ENCODE measurements at places on chromosomes 12 and 14. TPM values are rescaled to one million over a fixed set of nuclear protein-coding genes. Genes with fewer than 3 reads are reported as not detected.

KCNC2 gene
- polyA plus RNA-seq: 0.03 TPM

ARHGEF40 gene
- polyA plus RNA-seq: 6.8 TPM

ZDHHC22 gene
- 0.04 TPM for polyA plus RNA-seq

NFKBIA gene
- 94.0 TPM for polyA plus RNA-seq

ESR2 gene
- 0.77 TPM for polyA plus RNA-seq

DNA sequence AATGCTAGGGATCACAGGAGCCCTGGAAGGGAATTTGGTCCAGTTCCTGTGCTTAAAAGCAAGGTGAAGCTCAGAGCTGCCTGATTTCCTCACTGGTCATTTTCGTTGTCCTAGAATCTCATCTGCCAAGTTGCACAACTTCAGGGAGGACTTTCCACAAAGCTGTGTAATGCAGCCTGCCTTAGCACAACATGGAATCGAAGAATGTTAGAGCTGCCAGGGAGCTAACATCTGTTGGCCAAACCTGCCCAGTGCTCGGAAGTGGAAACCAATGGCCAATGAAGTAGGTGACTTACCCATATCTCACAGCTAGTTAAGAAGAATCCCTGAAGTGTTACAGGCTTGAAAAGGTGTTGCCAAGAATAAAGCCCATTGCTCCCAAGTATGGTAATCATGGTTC is 79.9 kb upstream of the SSTR1 start:
- H3K27ac ChIP-seq: no peak overlapping the region
- H3K4me1 ChIP-seq: no peaks in the 10 kb centered on the region
- no peak for DNase-seq
- no peaks in the 10 kb centered on the region for H3K36me3 ChIP-seq

GRCh38 chr12:69514845-69515244 is 44.7 kb downstream of the FRS2 start:
- peaks cover 56% of the 10 kb centered on the region for H3K4me1 ChIP-seq
- no peaks in the 10 kb centered on the region for H3K27me3 ChIP-seq
- no peak overlapping the region for H3K4me3 ChIP-seq
- no peak overlapping the region for H3K27ac ChIP-seq
- H3K36me3 ChIP-seq: no peaks in the 10 kb centered on the region
- DNase-seq: no peak

DNA sequence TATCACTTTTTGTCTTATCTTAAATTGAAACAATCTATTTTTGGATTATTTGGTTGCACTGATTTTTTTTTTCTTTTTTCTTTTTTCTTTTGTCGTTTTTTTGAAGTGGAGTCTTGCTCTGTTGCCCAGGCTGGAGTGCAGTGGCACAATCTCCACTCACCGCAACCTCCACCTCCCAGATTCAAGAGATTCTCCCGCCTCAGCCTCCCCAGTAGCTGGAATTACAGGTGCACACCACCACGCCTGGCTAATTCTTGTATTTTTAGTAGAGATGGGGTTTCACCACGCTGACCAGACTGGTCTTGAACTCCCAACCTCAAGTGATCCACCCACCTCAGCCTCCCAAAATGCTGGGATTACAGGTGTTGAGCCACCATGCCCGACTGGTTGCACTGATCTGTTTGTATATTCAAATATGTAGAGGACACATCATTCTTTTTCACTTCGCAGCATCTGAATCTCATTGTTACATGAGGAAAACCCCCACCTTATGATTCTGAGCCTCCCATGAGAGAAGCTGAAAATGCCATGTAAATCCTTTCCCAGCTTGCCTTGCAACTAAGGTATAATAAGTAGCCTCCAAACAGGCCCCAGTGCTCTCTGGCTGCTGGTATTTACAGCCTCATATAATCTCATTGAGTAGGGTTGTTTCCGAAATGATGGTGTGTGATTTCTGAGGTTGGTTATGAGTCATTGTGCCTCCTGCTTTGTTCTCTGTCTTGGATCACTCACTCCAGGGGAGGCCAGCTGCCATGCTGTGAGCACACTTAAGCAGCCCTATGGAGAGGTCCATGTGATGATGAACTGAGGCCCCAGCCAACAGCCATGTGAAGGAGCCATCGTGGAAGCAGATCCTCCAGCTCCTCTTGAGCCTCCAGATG is 5.2 kb upstream of the HSP90B1 start:
- H3K4me1 ChIP-seq: peaks cover 6% of the 10 kb centered on the region
- H3K4me3 ChIP-seq: no peak overlapping the region
- DNase-seq: no peak
- no peak overlapping the region for H3K27ac ChIP-seq
- no peaks in the 10 kb centered on the region for H3K27me3 ChIP-seq
- H3K36me3 ChIP-seq: no peaks in the 10 kb centered on the region

GRCh38 chr12:79397609-79398008 is 293.2 kb downstream of the PAWR start:
- H3K27ac ChIP-seq: no peak overlapping the region
- no peaks in the 10 kb centered on the region for H3K36me3 ChIP-seq
- no peak for DNase-seq
- H3K27me3 ChIP-seq: no peaks in the 10 kb centered on the region
- no peak overlapping the region for H3K4me3 ChIP-seq
- H3K4me1 ChIP-seq: no peaks in the 10 kb centered on the region

- peaks cover 7% of the 10 kb centered on the region for H3K36me3 ChIP-seq
- no peak overlapping the region for H3K27ac ChIP-seq
- H3K27me3 ChIP-seq: no peaks in the 10 kb centered on the region
- no peak for DNase-seq
- H3K4me1 ChIP-seq: no peaks in the 10 kb centered on the region
These were observed 9.8 kb upstream of the ZNF385A start for GRCh38 chr12:54394281-54394719.

DNA sequence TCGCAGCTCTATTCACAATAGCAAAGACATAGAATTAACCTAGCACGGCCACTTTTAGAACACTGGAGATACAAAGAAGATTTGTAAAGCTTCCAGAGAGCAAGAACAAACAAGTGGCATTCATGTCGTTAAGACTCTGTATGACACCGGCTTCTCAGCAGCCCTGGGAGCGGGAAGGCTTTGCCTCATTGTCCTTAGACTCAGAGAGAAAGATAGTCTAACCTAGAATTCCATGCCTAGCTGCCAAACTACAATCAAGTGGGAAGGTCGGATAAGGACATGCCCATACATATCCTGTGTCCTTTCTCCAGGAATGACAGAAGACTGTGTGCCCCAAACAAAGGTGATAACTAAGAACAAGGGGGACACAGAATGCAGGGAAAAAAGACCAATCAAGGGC is 1038.3 kb downstream of the BCL11B start:
- H3K4me1 ChIP-seq: no peaks in the 10 kb centered on the region
- no peak for DNase-seq
- no peak overlapping the region for H3K27ac ChIP-seq

DNA sequence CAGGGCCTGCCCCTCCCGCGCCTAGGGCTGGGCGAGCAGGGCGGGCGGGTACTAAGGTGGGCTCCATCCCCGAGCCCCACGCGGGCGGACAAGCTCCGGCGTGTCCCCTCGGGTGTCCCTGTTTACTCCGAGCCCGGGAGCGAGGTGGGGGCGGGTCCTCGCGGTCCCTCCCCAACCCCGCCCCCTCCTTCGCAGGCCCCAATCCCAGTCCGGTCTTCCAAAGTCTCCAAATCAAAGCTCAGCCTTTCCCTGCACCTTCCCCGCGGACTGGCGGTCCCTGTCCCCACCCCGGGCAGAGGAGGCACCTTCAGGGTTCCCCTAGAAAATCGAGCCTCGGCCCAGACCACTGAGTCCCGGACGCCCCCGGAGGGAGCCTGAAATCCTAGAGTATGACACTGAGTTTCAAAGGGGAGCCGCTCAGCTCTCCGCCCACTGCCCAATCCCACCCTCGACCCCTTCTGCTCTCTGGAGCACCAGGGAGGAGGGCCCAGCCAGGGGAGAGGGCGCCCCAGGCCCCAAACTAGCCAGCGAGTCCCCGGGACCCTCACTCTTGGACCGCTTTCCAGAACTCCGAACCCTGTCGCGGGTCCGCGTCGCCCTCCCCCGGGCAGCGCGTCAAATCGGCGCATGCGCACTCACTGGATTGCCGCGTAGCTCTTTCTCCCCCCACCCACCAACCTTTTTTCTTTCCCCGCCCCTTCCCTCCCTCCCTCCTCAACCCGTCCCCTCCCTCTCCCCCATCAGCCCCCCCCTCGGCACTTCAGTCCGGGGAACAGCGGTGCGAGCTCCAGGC is at the start of gene LRP1:
TSS of gene LRP1 (plus strand) at position 758 of the 793 bp plus-strand sequence. CDS start 482 bp downstream, outside the sequence.
- H3K27me3 ChIP-seq: no peaks in the 10 kb centered on the region
- peaks cover 16% of the 10 kb centered on the region for H3K4me1 ChIP-seq
- peak within 1 kb of the TSS; percentile 72 for H3K4me3 ChIP-seq
- peak; percentile 86 for DNase-seq
- H3K36me3 ChIP-seq: no peaks in the 10 kb centered on the region
